ENCODE measurements at places on chromosomes 2 and 18.
A peak's percentile ranks its signal among the peaks of the same experiment; 100 is the strongest.

DNA sequence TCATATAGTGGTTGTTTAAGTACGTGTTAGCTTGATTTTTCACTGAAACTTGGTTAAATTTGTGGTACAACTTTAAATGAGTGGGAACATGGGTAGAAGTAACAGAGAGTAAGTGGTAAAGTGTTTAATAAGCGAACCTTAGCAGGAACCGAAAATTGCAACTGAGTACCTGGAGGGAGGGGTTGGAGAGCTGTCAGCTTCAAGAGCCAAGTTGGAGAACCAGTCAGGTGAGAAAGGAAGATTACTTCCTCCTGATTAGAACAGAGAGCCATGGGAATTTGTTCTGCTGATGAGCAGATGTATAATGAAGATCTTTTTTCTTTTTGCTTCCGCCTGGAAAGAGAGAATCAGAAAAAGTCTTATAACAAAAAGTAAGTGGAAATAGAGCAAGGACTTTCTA lies 158.4 kb upstream of the CDH7 start:
- no peak for DNase-seq

DNA sequence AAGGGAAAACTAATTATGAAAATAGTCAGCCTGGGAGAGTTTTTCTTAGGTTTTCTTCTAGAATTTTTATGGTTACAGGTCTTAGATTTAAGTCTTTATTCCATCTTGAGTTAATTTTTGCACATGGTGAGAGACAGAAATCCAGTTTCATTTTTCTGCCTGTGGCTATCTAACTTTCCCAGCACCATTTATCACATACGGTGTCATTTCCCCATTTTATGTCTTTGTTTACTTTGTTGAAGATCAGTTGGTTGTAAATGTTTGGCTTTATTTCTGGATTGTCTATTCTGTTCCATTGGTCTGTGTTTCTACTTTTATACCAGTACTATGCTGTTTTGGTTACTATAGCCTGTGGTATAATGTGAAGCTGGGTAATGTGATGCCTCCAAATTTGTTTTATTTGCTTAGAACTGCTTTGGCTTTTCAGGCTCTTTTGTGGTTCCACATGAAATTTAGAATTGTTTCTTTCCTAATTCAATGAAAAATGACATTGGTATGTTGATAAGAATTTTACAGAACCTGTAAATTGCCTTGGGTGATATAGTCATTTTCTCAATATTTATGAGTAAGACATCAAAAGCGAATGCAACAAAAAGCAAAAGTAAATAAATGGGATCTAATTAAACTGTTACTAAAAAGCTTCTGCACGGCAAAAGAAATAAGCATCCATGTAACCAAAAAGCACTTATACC lies 146.1 kb upstream of the NOL4 start:
- no peak for DNase-seq

- DNase-seq: no peak
Measured at GRCh38 chr2:43400508-43400907, 174.1 kb upstream of the ZFP36L2 start.

DNA sequence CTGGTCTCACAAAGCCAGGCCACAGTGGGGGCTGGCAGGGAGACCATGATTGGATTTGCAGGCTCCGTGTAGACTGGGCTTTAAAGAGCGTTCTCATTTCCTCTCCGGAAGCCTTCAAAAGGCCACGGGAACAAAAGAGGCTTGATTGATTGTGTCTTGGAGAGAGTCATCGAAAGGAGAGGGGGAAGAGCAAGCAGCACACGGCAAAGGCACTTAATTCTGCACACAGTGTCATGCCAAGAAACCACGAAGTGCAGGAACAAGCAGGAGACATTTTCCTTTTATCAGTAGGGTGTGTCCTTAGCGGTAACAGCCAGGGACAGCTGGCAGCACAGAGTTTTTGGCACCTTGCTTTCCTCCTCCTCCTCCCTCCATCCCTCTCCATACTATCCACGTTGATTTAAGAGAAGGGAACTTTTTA lies 47.7 kb downstream of the GLI2 start:
- DNase-seq: no peak

DNA sequence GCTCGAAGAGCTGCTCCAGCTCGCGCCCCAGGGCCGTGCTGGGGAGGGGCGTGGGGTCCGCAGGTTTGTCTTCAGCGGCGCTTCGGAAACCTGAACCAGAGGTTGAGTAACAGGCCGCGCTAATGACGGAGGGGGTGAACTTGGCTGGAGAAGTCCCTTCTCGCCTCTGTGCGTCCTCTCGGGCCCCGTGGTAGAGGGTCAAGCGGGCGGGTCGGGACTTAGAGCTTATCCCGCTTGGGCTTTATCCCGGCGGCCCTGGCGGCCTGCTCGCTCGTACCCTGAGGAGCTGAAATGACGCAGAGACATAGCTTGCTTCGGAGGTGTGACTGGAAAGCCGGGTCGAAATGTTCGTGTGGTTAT lies 479 bp downstream of the RNMT start:
- DNase-seq: no peak

DNA sequence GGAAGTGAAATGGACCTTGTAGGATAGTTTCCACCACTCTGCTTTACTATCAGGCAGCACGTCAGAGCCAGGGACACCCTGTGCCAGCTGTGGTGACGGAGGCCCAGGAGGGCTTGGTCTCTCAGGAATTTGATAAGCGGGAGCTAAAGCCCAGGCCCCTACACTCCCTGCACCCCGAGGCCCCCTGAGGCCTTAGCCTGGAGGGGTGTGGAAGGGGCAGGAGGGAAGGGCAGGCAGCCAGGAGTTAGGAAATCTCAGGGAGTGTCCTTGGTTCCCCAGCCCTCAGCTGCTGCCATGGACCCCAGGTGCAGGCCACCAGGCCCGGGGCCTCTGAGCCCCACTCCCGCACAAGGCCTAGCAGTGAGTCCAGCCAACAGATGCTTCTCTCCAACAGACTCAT lies 38.2 kb downstream of the PDIA6 start:
- no peak for DNase-seq

DNA sequence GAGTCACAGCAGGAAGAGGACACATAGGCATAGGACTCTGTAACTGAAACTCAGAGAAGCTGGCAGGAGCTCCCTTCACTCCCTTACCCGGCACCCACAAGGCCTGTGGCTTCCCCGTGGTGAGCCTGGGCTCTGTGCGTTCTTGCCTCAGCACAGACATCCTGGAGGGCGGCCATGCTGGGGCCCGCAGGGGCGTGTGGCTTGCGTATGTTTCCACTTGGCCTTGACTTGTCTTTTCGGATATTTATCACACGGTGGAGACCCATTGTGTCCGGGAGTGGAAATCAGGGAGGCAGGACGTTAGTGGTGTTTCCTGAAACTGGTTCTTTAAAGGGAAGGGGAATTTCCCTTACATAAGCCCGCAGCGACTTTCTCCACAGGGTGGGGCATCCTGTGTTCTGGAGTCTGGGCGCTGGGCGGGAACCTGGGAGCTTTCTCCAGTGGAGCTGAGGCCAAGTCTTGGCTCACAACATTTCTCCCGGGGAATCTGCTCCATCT lies 49.9 kb upstream of the EML6 start:
- DNase-seq: no peak

DNA sequence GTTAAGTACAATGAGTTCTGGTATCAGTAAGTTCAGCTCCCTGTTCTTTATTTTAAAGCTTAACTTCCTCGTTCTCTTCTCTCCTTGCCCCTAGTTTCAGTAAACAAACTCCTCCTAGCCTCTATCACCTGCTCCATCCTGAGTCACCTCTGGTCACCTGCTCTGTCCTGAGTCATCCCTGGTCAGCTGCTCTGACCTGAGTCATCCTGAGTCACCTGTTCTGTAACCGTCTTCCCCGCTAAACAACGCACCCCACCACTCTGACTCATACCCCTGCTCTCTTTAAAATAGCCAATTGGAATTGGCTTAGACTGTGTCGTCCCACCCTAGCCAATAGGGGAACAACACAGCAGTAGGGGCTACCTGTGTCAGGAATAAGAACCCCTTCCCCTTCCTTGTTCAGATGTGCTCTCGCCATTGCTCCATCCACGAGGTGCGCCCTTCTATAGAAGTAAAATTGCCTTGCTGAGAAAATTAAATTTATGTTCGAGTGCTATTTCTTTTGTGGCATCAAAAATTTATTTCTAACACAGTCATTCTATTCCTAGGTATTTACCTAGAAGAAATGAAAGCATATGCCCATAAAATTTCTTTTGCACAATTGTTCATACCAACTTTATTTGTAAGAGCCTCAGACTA lies 24.9 kb upstream of the RMND5A start:
- no peak for DNase-seq

GRCh38 chr2:237867465-237867864 lies 8.0 kb downstream of the RAMP1 start:
- no peak for DNase-seq

DNA sequence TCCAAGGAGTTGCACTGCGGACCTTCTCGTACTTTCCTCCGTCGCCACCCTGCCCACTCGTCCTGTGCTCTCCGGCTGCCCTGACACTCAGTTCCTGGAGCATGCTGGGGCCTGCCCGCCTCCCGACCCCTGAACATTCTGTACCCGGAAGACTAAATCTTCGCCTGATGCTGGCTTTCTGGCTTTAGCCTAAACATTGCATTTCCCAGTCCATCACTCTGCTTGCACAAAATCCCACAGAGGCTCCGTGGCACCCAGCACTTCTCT lies 550 bp upstream of the SFXN5 start:
- DNase-seq: no peak

- DNase-seq: no peak
Measured at GRCh38 chr2:47070155-47070919, 84.8 kb downstream of the STPG4 start.

GRCh38 chr18:22556222-22557167 lies 138.8 kb upstream of the CTAGE1 start:
- no peak for DNase-seq

DNA sequence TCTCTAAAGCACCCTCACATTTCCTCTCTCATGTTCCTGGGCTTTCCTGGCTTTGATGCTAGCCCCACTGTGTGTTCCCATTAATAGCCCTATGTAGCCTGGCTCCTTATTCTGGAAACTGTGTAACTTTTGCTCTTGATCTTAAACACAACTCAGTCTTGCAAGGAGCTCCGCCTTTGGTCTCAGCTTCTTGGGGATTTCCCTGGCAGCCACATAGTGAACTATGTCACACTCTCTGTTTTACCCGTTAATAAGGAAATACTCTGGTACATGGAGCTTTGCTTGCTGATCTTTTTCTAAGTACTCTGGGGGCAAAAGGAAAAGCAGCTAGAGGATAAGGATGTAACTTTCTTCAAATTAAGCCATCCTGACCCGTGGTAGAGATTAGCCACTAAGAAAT lies 259.3 kb downstream of the NEDD4L start:
- DNase-seq: no peak

DNA sequence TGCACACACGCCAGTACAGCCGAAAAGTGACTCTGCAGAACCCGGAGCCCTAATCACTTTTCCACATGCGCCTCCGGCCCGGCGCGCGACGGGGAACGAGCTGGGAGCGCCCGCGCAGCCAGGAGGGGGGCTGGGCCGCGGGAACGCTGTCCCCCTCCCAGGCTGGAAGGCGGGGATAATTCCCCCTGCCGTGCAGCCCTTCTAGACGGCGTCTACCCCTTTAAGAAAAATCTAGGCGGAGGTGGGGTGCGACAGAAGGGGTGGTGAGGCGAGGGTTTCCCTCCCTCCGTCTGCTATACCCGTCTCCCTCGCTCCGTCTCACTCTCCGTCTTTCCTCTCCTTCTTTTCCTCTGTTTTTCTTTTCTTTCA lies 2.4 kb downstream of the CYP26B1 start:
- DNase-seq: peak; percentile 65

DNA sequence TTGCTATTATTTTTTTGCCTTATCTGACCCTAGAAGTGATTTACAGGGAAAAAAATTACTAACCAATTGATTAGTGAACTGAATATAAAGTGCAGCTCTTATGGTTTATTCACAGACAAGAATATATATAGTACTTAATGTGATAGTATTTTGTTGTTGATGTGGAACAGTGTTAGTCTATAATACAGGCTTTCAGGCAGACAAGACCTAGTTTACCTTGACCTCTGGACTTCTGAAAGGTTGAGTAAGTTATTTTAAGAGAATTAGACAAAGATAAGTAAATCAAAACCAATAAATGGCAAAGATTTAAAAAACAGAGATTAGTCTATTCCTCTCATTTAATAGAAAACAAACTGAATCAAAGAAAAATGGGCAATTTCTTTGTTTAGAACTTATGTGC lies 46.0 kb downstream of the SCN1A start:
- DNase-seq: no peak

DNA sequence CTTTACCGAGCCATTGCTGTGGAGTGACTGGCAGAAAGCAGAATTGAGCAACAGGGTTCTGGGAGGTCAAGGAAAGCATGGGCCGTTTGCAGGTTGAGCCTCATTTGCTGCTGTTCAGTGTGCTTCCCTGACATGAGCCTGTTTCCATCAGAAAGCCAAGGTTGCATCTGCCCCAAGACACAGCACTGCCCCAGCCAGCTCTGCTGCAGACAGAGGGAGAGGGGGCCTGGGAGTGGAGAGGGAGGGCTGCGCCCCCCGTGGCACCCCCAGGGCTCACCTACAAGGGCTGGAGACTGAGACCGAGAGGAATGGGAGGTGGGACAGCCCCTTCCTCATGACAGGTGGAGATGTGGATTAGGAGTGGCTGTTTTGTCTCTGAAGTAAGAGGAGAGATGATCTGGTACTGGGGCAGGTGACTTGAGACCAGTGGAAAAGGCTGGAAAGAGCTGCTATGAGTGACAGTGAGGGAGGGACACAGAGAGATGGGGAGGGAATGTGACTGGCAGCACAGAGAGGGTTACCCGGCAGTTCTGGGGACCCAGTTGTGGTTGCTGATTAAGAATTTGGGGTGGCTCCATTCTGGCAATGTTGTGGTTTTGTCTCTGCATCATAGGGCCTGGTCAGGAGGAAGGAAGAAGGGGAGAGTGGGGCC lies 218.0 kb downstream of the DYSF start:
- no peak for DNase-seq

- peak; percentile 23 for DNase-seq
Measured at GRCh38 chr2:144943986-144944385, 424.1 kb upstream of the ZEB2 start.

DNA sequence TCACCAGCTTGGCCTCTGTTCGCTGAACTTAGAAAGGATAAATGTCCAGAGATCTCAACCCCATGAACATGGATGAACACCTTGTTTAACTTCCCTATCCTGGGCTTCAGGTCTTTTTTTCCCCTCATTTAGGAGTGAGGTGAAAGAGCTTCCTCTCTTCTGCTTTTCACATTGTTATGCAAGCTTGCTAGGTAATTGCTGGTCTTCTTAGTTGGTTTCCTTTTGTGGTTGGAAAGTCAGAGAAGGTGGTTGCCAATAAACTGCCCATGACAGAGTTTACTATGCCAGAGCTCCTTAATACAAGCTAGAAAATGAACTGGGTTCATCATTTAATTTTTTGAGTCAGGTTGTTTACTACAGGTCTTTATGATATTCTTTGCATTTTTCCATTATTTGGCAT lies 16.6 kb downstream of the SLC9A4 start:
- no peak for DNase-seq

DNA sequence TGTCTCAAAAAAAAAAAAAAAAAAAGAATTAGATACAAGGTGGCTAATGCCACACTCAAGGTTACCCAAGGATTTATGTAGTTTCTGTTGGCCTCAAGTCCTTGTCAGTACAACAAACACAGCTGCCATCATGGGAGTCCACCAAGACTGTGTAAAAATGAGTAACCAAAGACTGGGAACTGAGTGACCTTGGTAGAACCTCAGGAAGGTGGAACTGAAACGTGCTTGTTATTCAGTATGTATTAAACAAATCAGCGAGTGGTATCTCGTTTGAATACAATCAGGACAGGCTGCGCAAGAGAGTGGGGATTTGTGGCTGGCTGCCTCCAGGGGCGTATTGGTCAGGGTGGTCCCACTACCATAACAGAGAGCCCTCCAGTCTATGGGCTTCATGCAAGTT lies 1.6 kb upstream of the SFTPB start:
- no peak for DNase-seq

GRCh38 chr2:173547499-173547898 lies 192.8 kb downstream of the CDCA7 start:
- no peak for DNase-seq

- DNase-seq: peak; percentile 86
Measured at GRCh38 chr18:12702221-12703095, at the start of the genes CEP76 and PSMG2. Gene CEP76, minus strand, starts transcription at chr18:12702723. Its CDS starts 175 bp downstream, at chr18:12702548. Gene PSMG2, plus strand, starts transcription at chr18:12703042. Its CDS starts 66 bp downstream, at chr18:12703108.

Data from HTR-8/SVneo (cell line).